ENCODE measurements at places on chromosomes 16 and 17.

GRCh38 chr16:22313876-22314470 is 16.8 kb downstream of the POLR3E start:
- DNase-seq: no peak

DNA sequence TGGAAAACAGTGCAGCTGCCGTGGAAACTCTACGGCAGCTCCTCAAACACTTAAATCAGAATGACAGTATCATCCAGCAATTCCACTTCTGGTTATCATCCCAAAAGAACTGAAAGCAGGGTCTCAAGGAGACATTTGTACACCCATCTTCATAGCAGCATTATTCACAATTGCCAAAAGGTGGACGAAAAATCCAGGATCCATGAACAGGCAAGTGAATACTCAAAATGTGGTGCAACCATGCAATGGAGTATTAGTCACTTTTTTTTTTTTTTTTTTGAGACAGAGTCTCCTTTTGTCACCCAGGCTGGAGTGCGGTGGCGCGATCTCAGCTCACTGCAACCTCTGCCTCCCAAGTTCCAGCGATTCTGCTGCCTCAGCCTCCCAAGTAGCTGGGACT is 10.6 kb upstream of the AATK start:
- no peak for DNase-seq

DNA sequence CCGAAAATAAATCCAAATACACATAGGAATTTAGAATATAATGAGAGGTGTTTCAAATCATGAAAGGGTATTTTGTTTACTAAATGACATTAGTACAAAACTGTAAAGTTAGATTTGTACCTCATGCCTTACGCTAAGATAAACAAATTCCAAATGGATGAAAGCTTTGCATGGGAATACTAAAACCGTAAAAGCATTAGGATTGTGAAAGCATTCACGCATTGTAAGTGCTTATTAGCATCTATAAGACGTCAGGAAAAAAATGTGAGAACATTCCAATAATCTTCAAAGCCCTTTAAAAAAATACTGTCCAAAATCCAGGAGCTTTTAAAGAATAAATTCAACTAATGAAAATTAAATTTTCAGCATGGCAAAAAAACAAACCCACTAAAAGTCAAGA is 24.8 kb upstream of the ALOX15 start:
- no peak for DNase-seq

GRCh38 chr16:53958341-53958880 is 254.5 kb downstream of the FTO start:
- DNase-seq: no peak

GRCh38 chr16:84277244-84277823 is 17.3 kb upstream of the WFDC1 start:
- peak; percentile 74 for DNase-seq

- no peak for DNase-seq
These were observed 3.0 kb downstream of the PLSCR3 start for GRCh38 chr17:7391307-7391706.

DNA sequence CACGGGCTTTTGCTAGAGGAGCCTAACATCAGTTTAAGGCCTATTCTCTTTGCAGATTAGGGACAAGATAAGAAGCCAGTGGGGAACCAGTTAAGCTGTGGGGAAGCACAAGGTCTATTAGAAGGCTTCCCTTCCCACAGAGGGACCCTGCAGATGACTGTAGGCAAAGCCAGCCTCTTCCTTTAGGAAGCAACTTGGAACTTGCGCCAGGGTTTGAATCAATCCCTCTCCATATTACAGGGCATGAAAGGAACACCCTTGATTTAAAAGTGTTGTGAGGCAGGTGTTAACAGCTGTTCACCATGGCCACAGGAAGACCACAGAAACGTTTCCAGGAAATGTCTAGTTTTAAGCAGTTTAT is 77.3 kb downstream of the RPTOR start:
- DNase-seq: no peak

- DNase-seq: no peak
These were observed 33.1 kb downstream of the ABR start for GRCh38 chr17:1146561-1147265.

GRCh38 chr16:10612649-10613179 is 32.3 kb upstream of the EMP2 start:
- DNase-seq: no peak

DNA sequence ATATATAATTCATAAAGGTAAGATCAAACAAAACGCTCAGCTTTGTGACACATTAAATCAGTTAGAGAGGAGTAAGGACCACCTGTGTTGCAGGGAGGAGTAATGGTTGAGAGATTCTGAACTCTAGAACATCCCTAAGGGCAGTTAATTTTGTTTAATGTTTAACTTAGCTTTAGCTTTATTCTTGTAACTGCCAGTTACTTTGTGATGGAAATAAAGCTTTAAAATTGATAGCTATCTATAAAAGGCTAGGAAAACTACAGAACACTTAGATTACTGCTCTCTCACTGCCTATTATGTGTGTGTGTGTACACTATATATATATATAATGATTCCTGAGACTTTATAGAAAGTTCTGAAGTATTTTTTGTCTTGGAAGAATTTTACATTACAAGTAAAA is 37.8 kb downstream of the PTRH2 start:
- no peak for DNase-seq

- DNase-seq: no peak
These were observed 14.6 kb downstream of the CCDC57 start for GRCh38 chr17:82198092-82198491.

- DNase-seq: no peak
These were observed 27.9 kb downstream of the IRX6 start for GRCh38 chr16:55351936-55352335.

DNA sequence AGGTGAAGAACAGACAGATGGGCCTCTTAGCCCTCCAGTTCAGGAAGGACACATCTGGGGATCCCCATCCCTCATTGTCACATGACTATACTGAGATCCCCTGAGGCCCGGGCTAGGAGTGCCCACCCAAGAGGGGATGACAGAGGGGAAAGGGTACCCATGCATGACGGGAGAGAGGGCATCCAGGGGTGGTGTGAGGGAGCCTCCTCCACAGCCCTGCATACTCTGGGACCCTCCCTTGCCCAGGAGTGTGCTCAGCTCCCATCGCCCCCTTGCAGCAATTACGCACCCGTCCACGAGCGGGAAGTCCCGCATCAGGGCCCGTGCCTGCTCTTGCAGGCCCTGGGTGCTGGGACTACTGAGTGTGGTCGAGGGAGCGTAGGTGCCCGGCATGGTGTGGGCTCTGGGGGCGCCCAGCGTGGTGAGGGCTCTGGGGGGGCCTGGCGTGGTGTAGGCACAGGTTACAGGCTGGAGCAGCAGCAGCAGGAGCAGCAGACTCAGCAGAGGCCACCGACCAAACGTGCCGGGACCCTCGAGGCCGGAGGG is 6.5 kb downstream of the DPEP2 start:
- DNase-seq: no peak

GRCh38 chr17:57666946-57667345 is 78.2 kb downstream of the CCDC182 start:
- DNase-seq: peak; percentile 39

DNA sequence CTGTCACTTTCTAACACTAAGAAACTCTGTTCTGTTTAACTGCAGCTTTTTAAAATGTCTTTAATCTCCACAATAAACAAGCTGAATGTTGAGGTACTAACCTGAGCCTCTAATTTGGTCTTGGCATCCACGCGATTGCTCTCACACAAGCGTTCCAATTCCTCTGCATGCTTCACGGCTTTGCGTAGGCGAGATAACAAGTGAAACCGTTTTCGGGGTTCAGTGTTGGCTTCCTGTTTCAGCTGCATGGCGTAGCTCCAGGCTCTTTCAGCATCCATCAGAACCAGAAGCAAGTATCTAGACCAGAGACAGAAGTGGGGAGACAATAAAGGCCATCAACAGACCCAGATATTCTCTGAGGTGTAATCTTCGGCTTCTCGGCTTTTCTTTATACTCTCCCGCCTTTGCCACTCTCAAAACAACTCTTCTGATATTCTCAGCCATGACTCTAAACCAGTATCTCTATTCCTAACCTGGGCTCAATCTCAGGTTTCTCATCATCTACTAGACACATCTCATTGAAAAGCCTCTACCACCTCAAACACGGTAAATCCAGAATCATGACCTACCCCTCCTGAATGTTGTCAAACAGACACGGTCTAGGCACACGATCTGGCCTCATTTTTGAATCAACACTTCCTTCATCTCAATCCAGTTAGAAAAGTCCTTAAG is 8.3 kb downstream of the SRP68 start:
- no peak for DNase-seq

GRCh38 chr16:17832738-17833137 is 362.0 kb upstream of the XYLT1 start:
- no peak for DNase-seq

DNA sequence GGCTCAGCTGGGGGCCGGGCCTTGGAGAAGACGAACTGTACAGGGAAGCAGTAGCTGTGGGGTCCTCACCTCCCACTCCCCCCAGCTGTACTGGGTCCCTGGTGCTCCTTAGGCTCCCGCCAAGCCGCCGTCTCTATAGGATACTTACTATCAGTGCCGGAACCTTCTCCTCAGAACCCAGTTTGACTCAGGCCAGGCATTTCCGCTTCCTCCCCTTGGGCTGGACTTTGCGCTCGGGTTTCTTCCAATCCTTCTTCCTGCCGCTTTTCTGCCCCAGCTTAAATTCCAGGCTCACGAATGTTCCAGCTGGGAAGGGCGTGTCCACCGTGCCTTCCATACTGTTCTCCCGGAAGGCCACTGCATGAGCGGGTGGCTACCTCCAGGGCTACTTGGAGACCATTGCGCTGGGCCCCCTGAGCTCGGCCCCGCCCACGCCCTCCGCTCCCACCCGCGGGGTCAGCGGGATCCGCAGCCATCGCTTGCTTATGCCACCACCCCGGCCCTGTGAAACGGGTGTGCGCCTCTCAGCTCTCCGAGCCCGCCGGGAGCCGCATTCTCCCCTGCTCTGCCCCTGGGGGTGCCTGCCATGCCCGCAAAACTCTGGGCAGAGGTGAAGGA is 1795.9 kb downstream of the TP53TG3F start:
- DNase-seq: no peak

GRCh38 chr16:84062734-84063640 is 20.4 kb upstream of the SLC38A8 start:
- no peak for DNase-seq

DNA sequence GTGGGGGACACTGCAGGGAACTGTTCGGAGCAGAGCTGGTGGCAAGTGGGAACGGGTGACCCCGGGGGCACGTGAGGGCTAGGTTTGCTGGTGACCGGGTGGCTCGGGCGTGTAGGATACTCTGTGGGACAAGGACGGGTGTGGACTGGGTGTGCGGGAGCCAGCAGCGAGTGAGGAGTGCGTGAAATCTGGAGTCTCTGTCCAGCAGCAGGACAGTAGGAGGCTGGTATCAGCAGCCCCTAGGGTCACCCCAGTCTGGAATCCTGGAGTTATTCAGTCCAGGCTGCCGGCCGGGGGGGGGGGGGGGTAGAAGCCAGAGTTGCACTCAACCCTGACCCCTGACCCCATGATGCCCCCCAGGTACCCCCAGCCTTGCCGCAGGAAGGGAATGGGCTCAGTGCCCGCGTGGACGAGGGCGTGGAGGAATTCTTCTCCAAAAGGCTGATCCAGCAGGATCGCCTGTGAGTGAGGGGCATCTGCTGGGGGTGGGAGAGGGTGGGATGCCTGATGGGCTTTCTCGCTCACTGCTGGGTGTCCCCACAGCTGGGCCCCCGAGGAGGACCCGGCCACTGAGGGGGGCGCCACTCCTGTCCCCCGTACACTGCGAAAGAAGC is 6.2 kb downstream of the ACD start:
- DNase-seq: peak; percentile 66

DNA sequence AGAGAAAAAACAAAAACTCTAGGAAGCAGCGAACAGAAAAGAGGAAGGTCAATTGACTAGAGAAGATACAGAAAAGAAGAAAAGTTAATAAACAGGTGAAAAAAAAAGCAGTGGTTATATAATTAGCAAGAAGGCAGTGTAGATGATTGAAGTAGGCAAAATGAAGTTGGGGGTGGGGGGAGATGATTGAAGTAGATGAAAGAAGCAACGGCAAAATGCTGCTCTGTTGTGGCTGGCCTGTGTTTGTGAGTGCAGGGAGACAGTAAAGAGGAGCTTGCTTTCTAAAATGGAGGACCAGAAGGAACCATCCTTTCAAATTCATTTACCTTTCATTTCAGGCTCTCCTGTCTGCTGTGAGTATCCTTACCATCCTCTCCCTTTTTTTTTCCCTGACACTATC is 3.6 kb downstream of the EVI2B start:
- DNase-seq: no peak

GRCh38 chr17:7241090-7241733 is 1.0 kb downstream of the GABARAP start:
- DNase-seq: no peak

- DNase-seq: no peak
These were observed 2.1 kb downstream of the CFAP20 start for GRCh38 chr16:58127033-58127556.

- DNase-seq: no peak
These were observed 276.2 kb upstream of the IRX5 start for GRCh38 chr16:54654429-54654828.

GRCh38 chr16:20026361-20027072 is 47.2 kb downstream of the GPR139 start:
- no peak for DNase-seq

GRCh38 chr16:54987081-54987480 is 56.4 kb downstream of the IRX5 start:
- no peak for DNase-seq

GRCh38 chr17:36089888-36090836 is at the start of gene CCL3:
TSS of gene CCL3 (minus strand) at chr17:36090143. CDS start at chr17:36090058, 85 bp downstream.
- no peak for DNase-seq

DNA sequence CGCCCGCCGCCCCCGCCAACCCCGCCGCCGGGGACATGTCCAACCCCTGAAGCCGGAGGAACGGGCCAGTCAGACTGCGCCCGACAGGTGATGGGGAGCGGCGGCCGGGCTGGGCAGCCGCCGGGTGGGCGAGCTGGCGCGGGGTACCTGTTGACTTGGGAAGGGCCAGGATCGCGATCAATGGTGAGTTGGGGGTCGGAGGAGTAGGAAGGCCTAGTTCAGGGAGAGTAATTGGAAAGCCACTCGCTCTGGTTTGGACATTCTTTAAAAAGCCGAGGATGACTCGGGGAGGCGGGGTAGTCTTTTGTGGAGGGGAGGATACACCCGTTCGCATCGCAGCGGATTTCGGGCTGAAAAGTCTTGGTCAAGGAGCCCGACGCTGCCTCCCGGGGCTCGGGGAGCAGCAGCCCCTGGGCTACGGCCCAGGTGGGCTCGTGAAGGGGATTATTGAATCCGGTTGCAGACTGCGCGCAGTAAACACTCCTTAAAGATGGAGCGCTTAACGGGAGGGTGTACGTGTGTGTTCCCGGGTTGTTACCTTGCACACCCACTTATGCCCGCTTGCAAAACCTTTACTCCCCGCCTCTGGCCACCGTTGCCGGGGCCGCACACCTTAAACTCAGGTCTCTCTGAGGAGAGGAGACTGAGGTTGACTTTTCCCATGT is 123.8 kb downstream of the GOSR1 start:
- no peak for DNase-seq

- no peak for DNase-seq
These were observed 22.5 kb downstream of the STAT5A start for GRCh38 chr17:42310787-42311215.

DNA sequence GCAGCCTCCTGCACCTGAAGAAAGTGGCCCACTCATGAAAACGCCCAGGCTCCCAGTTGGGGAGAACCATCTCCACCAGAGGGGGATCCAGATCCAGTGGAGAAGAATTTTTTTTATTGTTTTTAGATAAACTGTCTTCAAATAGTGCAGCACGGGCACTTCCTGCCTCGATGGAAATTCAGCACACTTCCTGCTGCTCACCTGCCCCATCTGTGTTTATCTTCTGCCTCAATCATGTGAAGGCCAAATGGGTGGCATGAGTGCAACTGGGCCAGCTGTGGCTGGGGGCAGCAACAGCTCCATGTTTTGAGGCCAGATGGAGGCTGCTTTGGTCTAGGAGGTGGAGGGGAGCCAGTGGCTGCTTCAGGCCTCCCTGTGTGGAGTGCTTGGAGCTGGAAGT is 75.9 kb upstream of the WSB1 start:
- no peak for DNase-seq

All from suprapubic skin (tissue), 4 donors.